ENCODE measurements at places on chromosomes 2 and 18.

- no peak for DNase-seq
Measured at GRCh38 chr18:24177499-24178133, 38.8 kb downstream of the CABYR start.

DNA sequence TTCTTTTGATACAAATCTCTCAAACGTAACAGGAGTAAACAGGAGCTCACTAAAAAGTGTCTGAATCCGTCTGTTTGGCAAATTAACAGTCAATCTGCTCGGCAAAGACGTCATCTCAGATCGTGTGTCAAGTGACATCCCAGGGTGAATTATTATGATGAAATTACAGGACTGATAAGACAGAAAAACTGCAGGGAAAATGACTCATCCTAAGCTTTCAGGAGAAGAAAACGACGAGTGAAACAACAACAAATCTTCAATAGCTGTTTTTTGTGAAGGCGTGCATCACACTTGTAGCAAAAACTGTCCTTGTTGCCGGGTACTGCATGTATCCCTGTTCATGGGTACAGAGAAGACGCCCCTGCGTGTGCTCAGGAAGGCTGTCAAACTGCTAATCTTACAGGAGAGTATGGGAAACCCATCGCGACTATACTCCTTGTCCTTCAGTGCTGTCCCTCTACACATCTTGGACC lies 24.9 kb downstream of the EPB41L3 start:
- no peak for DNase-seq

DNA sequence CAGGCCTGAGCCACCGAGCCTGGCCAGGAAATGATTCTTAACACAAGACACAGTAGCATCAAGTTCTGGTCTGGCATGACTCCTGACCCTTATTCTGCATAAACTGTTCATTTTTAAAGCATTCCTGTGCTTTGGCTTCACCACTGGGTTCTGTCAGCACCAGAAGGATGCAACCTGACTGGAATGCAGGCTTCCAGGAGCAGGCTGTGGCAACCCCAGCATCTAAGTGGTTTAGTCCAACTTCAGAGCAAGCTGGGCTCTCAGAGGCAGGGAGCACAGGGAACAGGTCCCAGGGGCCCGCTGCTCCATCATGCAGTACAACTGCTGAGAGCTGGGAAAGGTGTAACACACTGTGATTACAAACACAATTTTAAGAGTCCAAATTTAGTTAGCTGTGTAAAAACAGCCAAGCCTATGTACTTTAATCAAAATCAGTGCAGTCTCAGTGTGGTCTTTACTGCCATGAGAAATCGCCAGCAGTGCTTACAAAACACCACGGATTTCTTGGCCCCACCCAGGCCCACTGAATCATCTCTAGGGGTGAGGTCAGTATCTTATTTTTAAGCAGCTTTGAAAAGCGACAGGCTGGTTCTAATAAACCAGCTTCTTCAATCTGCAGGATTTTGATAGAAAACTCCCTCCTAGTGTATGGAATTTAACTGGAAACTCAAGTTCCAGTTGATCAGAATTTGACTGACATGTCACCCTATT lies 44.4 kb upstream of the TMEM182 start:
- DNase-seq = no peak

GRCh38 chr18:10244341-10244740 lies 210.1 kb upstream of the APCDD1 start:
- DNase-seq = no peak

DNA sequence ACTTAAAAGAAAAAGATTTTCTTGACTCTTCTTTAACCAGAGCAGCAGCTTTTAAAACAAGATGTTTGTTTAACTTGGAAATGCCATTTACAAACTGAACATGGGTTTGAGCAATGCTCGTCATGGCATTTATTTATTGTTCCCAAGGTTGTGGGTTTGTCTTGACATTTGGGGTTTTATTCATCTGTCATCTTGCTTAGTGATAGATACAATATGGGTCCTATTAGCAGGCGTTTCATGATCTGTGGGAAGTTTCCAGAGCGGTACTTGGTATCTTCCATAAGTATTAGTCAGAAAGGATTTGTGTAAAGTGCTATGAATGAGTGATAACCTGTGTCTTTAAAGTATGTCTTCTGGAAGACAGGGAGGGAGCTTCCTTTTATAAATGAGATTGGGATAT lies 29.9 kb upstream of the MGAT5 start:
- DNase-seq = no peak

- DNase-seq = peak; percentile 10
Measured at GRCh38 chr18:32469190-32469651, 1.5 kb downstream of the GAREM1 start.

DNA sequence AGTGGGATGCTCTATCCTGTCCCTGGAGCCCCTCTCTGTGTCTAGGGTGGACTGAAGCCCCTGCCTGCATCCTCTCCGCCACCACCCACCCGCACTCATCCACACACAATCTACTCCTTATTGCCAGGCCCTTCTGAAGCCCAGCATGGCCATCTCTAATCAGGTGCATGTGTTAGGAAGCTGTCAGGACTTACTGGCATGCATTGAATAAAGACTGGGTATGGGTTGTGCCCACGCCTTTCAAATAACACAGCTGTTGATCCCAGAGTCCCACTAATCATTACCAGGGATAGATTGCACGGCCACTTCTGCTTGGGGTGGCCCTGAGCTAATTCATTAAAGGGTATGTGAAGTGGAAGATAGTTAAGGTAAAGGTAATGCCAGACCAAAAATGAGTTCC lies 88.4 kb downstream of the CABLES1 start:
- DNase-seq = no peak

- no peak for DNase-seq
Measured at GRCh38 chr2:216183462-216183861, 74.3 kb downstream of the XRCC5 start.

GRCh38 chr2:4908461-4908860 lies 783.7 kb upstream of the SOX11 start:
- no peak for DNase-seq

DNA sequence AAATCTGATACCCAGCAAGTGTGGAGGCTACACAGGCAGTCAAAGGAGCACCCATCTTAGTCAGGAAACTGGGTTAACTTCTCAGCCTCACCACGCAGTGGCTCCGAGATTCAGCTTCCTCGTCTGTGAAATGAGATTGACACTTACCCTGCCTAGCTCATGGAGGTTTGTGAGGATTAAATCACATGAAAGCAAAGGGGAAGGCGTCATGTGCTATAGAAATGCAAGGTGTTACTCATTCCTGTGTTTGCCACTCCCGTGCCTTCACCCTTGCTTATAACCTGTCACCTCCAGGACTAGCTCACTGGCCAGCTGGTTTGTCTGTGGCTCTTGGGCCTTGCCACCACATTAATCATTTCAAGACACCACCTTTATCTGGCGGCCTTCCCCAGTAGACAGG lies 118.9 kb upstream of the FOSL2 start:
- DNase-seq = no peak

- DNase-seq = no peak
Measured at GRCh38 chr2:151649966-151650365, 84.3 kb downstream of the NEB start.

GRCh38 chr18:36094431-36094830 lies 27.1 kb upstream of the RPRD1A start:
- peak; percentile 62 for DNase-seq

GRCh38 chr2:175312137-175312536 lies 130.6 kb upstream of the ATP5MC3 start:
- DNase-seq = no peak

DNA sequence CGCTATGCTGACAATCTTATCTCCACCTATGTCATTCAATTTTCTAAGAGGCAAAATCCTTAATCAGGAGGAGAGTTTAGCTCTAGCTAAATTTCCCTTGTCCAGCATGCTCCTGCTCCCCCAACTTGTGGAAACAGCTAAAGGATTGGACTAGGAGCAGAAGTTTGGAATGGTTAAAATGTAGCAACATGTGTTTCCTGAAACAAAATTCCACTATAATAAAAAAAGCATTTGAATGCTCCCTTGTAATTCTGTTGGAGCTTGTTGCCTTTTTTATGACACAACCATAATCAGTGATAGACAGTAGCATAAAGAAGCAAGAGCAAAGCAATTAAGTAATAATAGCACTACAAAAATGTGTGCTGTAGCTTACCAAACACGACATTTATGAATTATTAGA lies 6.9 kb downstream of the ACTR3 start:
- no peak for DNase-seq

DNA sequence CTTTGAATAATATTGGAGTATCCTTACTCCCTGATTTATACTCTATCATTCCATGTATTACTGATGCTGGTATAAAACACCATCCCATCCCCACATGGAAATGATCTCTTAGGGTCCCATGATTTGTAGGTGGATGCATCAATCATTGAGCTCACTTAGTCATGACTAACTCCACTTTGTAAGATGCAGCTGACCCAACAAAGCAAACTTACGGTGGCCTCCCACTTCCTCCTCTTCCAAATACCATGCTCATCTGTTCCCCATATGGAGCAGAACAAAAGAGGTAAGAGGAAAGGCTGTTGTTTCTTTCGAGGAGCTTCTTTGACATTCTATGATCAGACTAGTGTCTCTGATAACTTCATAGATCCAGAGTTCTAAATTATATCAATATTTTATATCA lies 640.2 kb upstream of the SLC39A10 start:
- no peak for DNase-seq

DNA sequence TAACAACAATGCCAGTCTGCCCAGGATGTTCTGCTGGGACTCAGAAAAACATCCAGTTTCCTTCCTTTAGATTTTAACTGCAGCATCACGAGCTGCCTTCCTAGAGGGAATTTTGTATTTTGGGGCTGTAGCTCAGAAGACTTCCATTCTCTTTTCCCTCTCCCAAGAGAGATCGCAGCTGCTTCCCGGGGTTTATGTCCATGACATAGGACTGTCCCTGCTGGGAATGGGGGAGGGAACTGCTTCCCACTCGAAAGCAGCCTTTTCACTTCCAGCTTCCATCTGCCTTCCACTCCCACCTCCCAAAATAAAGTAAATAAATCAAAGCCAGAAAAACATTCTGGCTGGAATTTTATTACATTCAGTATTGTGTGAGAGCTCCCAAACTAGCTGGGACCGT lies 52.4 kb downstream of the LIMS1 start:
- DNase-seq = no peak

GRCh38 chr2:160252278-160252887 lies 52.3 kb upstream of the ITGB6 start:
- no peak for DNase-seq

DNA sequence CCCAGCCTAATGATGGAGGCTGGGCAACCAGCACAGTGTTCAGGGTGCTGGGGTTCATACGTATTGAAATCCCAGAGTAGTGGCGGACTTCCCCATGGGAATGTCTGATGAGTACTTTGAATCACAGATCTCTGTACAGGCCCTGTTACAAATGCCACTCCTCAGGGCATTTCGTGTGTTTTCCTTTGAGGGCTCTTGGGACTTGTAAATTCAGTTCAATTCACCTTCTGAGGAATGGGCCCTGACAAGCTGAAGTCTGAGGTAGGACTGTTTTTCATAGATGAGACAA lies 288 bp upstream of the RDH14 start:
- DNase-seq = no peak

DNA sequence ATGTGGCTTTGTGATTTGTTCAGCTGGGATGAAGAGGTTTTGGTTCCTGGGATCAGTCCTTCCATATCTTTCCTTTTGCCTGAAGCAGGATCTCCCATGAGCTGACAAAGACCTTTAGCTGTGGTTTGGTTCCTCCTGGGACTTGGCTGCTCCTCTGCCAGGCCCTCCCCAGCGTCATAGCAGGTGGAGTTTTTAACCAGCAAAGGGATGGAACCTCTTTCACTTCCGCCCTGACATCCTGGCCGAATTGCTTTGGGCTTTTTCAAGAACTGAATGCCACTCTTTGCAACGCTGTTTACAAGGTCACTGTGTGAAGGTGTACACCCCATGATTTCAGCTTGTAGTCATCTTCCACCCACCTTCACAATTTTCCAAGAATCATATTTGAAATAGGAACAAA lies 390 bp downstream of the PCARE start:
- no peak for DNase-seq

GRCh38 chr2:170598067-170598395 lies 117.1 kb upstream of the SP5 start:
- DNase-seq = no peak

DNA sequence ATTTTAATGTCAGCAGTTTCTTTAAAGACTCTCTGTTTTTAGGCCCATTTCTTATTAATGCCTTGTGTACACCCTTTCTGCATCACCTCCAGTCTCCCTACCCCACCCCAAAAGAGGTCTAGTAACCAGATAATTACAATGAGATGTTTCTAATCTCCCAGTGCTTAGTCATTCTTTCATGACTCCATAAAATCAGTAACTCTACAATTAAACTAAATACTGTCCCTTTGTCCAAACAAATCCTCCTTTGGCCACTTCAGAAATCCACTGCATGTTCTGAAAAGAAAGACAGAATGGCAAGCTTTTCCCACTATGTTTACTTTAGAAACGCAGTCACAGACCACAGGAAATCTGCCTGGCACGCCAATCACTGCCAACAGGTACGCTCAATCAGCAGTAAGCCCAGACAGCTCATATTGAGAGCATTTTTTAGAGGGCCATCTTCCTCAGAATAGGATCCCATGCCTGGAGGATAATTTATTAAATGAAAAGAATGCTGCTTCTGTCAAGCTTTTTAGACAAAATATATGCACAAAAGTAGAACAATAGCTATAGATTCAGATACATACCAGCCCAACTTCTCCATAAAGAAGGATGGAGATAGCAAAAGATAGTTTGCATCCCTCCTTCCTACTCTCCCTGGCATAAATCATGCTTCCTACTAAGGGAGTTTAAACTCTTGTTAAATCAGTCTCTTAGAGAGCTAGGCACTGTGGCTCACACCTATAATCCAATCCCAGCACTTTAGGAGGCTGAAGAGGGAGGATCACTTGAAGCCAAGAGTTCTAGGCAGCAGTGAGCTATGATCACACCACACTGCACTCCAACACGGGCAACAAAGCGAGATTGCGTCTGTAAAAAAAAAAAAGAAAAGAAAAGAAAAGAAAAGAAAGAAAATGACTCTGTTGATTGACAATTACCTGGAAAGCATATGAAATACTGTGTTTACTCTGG lies 14.6 kb downstream of the CLASP1 start:
- DNase-seq = peak; percentile 20

GRCh38 chr2:129191530-129191929 lies 787.9 kb upstream of the RAB6C start:
- no peak for DNase-seq

DNA sequence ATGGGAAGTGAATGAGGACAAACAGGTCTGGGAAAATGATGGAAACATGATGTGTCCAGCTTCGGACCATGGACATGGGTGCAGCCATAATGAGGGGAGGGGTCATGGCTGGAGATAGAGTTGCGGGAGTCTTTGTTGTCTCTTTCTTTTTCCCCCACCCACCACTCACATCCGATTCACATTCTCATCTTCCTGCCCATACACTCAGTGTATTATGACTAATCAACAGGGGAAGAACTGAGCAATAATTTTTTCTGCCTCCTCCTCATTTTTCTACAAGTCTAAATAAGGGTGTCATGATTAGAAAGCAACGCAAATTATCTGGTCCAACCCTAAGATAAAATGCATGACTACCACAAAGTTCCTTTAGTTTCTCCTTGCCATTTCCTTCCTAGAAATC lies 5.7 kb upstream of the SERPINB2 start:
- DNase-seq = no peak

All from prostate gland (tissue), 2 donors.